ENCODE measurements at places on chromosomes 6 and 20.

DNA sequence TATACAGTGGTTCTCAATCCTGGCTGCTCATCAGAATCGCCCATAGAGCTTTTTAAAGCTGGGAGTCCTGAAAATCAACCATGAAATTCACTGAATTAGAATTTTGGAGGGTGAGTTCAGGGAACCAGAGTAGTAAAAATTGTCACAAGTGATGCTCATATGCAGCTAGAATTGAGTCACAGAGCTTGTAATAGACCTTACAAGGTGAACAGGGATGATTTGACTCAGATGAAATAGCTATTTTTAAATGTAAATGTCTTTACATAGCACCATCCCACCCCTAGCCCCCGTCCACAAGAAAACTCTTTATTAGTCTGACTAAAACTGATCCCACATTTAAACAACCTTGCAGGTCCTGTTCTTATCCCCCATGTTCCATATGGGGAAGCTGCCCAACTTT lies 531.7 kb downstream of the LMBRD1 start:
- no peak for DNase-seq

DNA sequence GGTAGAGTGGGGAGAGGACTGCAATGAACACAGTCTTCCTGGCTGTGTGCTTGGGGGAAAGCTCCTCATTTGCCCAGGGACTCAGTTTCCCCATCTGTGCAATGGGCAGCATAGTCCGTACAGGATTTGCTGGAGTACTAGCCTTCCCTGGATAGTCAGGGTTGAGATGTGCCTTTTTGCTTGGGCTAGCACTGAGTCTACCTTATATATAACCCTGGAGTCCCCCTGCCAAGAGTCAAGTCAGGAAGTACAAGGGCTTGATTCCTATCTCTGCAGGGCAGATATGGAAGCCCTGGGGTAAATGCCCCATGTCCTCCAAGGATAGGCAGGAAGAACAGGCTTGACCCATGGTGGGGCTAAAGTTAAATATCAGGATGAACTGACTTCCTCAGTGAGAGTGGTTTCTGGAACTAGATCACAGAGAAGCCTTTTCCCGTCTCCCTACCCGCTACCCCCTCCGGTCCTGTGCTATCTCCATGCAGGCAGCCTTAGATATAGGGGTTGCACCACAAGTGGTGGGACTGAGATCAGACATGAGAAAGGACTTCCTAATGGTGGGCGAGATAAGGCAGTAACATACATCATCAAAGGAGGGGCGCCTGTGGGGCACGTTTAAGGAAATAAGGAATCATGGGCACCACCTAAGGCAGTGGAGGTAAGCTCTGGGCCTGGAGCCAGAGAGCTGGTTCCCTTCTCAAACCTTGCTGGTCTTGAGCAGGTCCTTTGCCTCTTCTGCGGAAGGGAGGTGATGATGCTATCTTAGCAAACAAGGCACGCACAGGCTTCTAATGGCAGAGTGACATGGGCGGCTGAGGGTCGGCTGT lies 157.9 kb downstream of the MRPL14 start:
- DNase-seq, result no peak

DNA sequence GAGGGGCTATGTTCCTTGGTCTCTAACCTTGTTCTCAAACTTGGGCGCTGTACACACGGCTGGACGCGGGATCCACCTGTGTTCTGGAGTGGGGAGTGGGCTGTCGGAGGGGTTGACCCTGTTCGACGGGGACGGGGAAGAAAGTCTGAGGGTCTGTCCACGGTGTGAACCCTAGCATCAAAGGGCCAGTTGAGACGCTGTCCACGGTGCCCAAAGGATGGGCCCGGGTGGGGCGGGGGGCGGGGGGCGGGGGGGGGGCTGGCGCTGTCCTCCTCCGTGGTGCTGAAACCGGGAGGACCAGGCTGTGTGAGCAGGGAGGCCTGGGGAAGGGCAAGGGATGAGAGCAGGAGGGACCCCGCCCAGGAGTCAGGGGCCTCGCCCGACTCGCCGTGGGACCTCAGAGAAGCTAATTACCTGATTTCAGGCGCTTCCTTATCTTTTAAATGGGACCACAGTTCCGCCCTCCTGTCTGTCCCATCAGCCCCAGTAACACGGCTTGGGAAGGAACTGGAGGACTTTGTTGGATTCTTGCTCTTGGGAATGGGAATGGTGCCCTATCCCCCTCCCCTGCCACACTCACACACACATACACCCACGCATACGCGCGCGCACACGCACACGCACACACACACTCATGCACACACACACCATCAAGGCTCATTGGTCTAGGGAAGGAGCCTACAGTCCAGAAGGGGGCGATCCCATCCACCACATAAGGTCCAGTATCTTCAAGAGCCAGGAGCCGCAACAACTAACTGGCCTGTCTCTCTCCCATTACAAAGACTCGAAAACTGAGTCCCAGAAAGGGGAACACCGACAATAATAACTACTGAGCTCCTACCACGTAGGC lies 1.0 kb upstream of the VSTM2L start:
- peak; percentile 5 for DNase-seq

- no peak for DNase-seq
Measured at GRCh38 chr20:46999801-47000465, 105.3 kb downstream of the EYA2 start.

GRCh38 chr6:115934145-115934544 lies 126.5 kb downstream of the FRK start:
- DNase-seq, result no peak

GRCh38 chr20:12815778-12816408 lies 192.9 kb upstream of the SPTLC3 start:
- no peak for DNase-seq

DNA sequence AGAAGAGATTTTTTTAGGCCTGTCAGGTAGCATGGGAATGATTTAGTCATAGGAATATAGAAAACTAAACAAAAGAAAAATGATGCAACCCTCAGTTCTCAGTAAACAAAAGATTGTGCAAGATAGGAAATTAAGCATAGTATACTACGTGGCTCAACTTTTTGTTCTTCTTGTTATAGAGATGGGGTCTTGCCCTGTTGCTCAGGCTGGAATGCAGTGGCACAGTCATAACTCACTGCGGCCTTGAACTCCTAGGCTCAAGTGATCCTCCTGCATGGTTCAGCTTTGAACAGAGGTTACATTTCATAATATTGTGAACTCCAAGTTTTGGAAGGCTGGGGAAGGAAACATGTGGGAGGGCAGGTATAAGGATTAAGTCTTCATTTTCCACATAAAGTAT lies 28.5 kb downstream of the SLX4IP start:
- DNase-seq, result no peak

DNA sequence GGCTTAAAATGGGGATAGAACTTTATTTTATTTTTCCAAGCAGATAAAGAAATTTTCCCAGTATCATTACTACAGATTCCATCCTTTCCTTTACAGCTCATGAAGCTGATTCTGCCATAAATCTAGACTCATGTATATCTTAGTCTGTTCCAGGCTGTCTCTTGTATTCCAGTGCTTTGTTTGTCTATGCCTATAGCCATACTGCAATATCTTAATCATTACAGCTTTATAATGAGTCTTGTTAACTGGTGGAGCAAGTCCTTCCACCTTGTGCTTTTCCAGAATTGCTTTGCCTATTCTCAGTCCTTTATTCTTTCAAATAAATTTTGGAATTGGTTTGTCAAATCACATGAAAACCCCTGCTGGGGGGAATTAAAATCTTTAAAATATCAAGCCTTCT lies 99.2 kb downstream of the MAP3K5 start:
- DNase-seq, result no peak

DNA sequence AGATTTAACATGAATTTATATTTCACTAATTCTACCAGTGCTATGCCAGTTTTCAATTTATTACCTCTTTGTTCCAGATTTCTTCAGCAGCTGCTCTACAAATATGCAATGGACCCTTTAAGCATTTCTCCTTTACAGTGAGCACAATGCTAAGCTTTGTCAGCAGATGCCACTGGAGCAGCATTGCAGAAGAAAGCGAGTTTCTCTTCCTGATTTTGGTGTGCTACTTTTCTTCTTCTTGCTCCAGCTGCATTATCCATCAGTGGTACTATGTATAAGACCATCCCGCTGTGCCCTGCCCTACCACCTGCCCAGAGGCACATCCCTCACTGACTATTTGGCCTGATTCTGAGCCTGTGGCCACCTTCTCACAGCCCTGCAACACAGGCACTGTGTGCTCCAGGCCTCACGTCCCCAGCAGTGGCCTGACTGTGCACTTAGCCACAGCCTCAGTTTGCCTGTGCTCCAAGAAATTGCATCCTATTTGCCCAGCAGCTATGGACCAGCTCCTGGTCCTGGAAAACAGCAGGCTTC lies 84.1 kb downstream of the TNFAIP3 start:
- DNase-seq, result no peak

- no peak for DNase-seq
Measured at GRCh38 chr6:116518621-116519368, 7.4 kb downstream of the CALHM5 start.

DNA sequence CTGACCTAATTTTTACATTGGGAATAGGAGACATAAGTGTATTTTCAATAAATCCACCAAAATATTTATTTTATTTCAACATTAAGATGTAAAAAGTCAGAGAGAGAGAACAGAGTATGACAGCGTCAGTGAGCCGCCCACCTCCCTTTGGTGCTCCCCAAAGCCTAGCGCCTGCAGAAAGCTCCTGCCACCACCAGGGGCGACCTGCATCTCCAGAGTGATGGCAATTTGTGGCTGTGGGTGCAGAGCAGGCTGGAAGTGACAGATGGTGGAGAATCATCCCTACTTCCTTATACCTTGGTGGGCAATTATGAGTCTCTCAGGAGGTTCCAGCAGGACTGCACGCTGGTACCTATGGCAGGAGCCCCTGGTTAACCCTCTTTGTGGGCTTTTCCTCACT lies 87.3 kb downstream of the PTPRT start:
- DNase-seq, result no peak

GRCh38 chr6:132971676-132972075 lies 157.3 kb downstream of the RPS12 start:
- no peak for DNase-seq

DNA sequence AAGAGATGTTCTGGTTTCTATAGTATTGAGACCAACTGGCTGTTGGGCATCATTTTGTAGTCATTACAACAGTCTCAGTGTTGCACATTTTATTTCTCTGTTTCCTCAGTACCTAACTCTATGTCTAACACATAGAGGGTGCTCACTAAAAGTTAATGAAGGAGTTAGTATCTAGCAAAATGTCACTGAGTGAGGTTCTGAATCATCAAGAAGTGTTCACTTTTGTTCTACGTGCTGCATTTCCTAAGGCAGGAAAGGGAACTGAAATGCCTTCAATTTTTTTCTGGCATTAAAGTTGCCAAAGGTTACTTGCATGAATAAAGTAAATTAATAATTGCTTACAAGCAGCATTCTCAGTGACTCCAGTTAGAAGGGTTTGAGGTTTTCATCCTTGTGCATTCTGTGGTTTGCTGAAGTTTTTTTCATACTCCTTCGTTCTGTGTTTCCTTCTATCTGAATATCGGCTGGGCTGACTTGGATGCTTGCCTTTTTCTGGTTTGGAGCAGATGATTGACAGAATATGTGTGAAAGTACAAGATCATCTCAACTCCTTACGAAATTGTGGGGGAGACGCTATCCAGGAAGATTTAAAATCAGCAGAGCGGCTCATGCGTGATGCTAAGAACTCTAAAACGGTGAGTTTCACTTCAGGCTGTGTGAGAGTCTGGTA lies 114.5 kb upstream of the SCGN start:
- DNase-seq, result no peak

- DNase-seq, result no peak
Measured at GRCh38 chr20:23391707-23392310, 29.5 kb downstream of the NAPB start.

GRCh38 chr6:167870321-167870720 lies 43.6 kb downstream of the AFDN start:
- DNase-seq, result no peak

DNA sequence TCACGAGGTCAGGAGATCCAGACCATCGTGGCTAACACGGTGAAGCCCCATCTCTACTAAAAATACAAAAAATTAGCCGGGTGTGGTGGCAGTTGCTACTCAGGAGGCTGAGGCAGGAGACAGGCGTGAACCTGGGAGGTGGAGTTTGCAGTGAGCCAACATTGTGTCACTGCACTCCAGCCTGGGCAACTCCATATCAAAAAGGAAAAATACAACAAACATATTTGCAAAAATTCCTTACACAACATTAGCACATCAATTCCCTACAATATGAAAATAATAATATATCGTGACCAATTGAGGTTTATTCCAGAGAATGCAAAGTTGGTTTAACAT lies 38.8 kb upstream of the PLEKHG1 start:
- DNase-seq, result no peak

GRCh38 chr6:56999049-56999448 lies 44.1 kb downstream of the BEND6 start:
- no peak for DNase-seq

- DNase-seq, result no peak
Measured at GRCh38 chr6:112951829-112952228, 604.7 kb downstream of the RFPL4B start.

- no peak for DNase-seq
Measured at GRCh38 chr6:71292001-71292400, 3.4 kb downstream of the OGFRL1 start.

- DNase-seq, result no peak
Measured at GRCh38 chr6:140209775-140210174, 835.3 kb upstream of the CITED2 start.

DNA sequence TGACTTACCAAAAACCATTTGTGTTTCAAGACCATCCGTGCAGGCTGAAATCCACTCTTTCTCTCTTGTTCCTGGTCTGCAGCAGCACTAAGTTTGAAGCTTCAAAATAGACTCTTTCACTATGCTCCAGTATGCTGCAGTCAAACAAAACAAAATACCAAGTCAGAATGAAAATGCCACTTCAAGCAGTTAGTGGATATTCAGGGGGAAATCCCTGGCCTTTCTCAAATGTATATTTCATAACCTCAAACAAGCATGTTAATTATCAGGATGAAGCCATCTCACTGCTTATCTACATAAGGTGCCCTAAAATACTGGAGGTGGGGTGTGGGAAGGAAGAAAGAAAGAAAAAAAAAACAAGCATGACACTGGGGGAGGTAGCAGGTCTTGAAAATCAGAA lies 103.5 kb downstream of the ATXN1 start:
- peak; percentile 46 for DNase-seq

GRCh38 chr6:358432-358831 lies 33.1 kb upstream of the IRF4 start:
- no peak for DNase-seq

All from CD4-positive, alpha-beta T cell treated with Interleukin-12 subunit alpha and Interleukin-12 subunit beta, for 1 hour (primary cell).